ENCODE measurements at places on chromosomes 16 and 17.

GRCh38 chr17:66373079-66373478 is 70.7 kb downstream of the PRKCA start:
- DNase-seq: no peak

GRCh38 chr16:273547-274421 is 2.0 kb downstream of the RGS11 start:
- no peak for DNase-seq

GRCh38 chr16:7888411-7888810 is 555.8 kb downstream of the RBFOX1 start:
- DNase-seq: no peak

- DNase-seq: no peak
These were observed 408.6 kb downstream of the HAPSTR1 start for GRCh38 chr16:9499941-9500593.

GRCh38 chr16:15829460-15829859 is 27.4 kb downstream of the MYH11 start:
- no peak for DNase-seq

GRCh38 chr16:87918866-87919680 is 17.3 kb downstream of the CA5A start:
- DNase-seq: no peak

DNA sequence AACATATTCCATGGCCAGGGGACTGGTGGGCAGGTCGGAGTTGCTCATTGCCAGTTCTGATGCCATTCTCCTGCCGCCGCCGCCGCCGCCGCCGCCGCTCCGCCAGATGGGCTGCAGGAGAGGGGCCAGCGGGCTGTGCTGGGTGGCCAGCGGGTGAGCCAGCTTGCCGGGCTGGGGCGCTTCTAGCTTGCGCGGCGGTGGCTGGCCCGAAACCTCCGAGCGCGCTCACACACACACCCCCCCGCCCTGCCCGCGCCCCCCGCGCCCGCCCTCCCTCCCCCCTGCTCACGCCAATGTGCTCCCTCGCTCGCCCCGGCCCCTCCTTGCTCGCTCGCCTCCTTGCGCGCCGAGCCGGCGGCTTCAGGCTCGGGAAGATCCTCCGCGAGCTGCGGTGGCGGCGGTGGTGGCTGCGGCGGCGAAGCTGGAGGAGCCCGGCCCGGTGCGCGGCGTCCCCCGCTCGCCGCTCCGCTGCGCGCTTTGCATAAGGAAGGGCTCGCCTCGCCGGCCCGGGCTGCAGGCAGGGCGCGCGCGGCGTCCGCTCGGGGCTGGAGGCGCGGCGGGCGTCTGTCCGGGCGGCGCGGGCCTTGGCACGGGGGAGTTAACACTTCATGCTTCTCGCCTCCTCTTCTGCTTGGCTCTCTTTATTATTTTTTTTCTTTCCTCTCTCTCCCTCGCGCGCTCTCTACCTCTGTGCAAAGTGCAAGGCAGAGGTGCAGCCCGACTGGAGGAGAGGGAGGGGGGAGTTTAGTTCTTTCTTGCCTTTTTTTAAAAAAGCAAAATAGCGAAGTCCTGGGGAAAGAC is 500 bp downstream of the MAF start:
- peak; percentile 27 for DNase-seq

DNA sequence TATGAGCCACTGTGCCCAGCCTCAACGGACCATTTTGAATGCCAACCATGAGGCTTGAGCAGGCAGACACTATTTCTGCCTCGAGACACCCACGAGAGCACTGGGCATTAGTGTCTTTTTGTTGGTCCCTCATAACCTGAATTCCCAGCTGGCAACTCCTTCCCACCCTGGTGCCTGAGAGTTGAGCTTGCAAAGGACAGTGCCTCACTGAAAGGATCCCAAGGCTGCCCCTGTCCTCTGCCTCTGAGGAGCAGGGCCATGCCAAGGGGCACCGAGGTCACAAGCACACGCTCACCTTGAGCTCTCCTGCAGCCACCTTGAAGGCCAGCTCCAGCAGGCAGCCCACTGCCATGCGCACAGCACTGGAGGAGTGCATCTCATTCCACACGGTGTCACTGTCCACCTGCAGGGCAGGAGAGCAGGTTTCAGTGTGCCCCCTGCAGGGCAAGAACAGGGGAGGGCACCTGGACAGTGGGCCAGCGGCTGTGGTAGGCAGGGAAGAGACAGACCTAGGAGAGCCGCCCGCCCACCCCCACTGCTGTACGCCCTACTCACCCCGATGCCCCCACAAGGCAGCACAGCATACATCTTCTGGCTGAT is 12.8 kb downstream of the G6PC3 start:
- no peak for DNase-seq

DNA sequence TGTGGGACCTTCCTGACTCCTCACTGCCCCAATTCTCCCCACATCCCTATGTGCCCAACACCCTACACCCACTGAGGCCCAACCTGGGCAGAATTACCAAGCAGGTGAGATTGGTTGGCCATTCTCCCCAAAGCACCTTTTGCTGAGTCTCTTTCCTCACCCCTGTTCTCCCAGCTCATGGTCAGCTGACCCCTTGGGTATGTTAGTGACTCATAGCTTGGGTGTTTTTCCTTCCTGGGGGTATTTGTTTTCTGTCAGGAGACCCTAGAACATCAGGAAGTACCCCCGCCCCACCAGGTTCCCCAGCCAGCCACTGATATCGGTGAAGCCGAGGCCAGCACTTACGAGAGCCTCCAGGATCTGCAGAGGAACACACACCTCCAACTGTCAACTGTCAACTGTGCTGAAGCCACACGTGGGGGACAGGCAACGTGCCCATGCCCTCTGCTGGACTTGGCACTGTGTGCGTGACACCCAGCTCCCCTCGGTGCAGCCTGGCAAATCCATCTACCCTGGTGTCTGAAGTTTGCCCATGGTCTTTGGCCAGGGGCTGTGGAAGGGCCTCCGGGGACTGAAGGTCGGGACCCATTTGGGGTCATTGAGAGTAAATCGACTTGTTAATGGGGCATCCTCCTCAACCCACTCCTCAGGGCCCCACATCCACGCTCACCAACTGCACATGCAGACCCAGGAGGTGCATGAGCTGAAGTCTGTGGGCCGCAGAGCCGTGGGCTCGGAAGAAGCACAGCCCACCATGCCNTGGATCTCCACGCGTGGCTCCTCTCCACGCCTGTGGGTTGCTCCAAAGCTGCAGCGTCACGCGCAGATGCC is 53.1 kb downstream of the METRNL start:
- no peak for DNase-seq

- DNase-seq: no peak
These were observed 111.4 kb downstream of the SNX29 start for GRCh38 chr16:12087901-12088421.

DNA sequence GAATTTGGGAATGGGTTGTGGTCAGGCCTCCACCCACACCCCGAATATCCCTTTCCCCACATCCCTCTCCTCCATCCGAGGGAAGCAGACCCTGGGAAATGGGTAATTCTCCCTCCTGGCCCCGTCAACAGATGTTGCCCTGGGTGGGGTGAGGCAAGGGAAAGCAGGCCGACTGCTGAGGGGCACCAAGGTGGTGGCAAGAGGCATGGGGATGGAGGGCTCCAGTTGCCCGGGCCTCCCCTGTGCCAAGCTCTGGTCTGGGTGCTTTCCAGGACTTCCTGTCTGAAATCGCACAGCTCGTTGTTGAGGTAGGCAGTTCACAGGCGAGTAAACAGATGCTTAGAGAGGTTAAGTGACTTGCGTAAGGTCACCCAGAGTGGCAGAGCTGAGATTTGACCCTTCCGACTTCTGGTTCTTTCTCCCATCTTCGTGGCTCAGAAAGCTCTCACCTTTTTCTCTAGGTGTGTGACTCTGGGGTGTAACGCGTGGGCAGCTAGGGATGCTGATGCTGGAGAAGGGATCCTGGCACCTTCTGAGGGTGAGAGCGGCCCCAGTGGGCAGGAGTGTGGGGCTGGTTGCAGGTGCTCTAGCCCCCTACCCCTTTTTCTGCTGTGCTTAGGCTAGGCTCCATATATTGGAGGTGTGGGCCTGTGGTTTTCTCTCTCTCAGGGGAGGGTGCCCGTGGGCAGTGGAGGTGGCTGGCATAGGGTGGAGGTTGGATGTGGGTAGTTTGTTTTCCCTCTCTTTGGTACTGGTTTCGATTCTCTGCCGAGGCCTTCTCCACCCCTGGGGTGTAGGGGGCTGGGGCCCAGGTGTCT is 17.2 kb downstream of the RARA start:
- DNase-seq: peak; percentile 73

- no peak for DNase-seq
These were observed 233.1 kb upstream of the WSCD1 start for GRCh38 chr17:5837055-5837491.

GRCh38 chr16:3701531-3701930 is 15.8 kb downstream of the TRAP1 start:
- no peak for DNase-seq

- DNase-seq: peak; percentile 50
These were observed 9.2 kb upstream of the GLIS2 start for GRCh38 chr16:4306470-4307214.

GRCh38 chr17:44438636-44439035 is 49.2 kb upstream of the ITGA2B start:
- DNase-seq: no peak

DNA sequence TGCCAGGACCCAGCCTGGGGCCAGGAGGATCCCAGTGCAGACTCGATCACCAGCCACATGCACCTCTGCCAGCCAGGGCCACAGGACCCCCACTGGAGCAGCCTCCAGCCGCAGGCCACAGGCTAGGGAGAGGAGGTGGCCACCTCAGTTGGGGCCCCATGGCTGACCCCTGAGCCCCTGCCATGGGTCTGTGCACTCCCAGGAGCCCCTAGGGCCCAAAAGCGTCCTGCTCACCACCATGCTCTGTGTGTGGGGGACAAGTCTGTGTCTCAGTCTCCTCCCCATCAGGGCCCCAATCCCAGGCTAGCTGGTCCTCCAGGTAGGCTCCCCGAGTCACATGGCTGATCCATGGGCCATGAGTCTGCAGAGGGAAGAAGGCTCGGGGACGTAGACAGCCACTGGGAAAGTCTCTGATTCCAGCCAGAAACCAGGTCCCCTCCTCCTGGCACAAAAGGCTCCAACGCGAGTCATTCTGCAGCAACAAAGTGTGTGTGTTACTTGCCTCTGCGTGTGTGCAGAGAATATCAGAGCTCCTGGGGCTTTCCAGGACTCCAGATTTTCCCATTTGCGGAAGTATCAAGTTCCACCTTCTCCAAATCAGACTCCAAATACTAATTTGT is 6.1 kb upstream of the PRSS8 start:
- DNase-seq: no peak

- DNase-seq: peak; percentile 79
These were observed at the start of gene CAMTA2 for GRCh38 chr17:4986951-4987766. Gene CAMTA2 (minus strand): TSS chr17:4987675. CDS start chr17:4986222, 1,453 bp downstream.

DNA sequence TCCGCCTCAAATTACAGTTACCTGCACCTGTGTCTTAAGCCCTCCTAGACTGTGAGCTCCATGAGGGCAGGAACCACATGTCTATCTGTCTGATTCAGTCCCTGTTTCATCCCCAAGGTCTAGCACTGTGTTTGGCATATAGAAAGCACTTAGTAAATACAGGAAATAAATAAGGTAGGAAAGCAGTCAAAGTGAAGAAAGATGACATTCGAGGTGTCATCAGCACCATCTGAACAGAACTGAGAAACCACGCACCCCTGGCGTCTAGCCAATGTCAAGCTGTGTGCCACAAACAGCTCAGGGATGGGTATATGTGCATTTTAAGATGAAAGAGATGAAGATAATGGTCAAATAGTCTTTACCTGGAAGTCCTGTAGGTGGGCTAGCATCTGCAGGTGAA is 79.6 kb upstream of the ATP2A3 start:
- DNase-seq: peak; percentile 50

DNA sequence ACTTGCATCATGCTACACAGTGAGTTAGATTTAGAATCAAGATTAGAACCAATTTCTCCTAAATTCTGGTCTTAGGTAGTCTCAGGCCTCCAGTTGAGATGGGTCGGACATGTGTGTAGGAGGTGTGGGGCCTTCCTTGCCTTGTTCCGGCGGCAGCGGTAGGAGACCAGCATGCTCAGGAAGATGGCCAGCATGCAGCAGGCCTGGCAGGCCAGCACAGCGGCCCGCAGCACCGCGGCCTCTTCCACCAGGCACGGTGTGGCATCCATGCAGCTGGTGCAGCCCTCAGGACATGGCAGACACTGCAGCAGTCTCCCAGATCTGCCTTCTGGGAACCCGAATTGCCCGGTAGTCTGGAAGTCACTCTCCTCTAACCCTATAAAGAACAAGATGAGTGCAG is 6.9 kb downstream of the GPR179 start:
- no peak for DNase-seq

DNA sequence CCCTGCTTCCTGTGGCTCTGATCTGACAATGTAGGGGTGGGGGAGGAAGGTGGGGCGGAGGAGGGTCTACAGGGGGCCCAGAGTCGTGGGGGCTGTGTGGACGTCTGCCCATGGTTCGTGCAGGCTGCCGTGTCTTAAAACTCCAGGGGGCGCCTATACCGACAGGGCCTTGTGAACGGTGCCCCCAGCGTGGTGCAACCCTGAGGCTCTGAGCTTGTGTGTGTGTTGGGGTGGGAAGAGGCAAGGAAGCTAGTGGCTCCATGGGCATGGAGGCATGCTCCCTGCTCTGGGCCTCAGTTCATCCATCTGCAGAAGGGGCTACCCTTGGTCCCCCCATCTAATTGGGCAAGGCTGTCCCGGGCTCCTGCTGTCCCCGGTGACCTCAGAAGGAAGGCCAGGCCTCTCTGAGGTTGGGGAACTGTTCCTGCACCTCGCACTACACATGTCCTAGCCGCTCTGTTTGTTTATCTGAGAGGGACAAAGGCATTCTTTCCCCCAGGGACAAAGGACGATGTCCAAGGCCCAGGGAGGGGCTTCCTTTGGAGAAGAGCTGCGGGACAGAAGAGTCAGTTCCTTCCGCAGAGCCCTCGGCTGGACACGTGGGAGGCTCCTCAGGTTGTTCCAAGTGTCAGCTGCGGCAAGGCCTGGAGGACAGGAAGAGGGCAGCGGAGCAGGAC is 13.5 kb downstream of the CA4 start:
- no peak for DNase-seq

DNA sequence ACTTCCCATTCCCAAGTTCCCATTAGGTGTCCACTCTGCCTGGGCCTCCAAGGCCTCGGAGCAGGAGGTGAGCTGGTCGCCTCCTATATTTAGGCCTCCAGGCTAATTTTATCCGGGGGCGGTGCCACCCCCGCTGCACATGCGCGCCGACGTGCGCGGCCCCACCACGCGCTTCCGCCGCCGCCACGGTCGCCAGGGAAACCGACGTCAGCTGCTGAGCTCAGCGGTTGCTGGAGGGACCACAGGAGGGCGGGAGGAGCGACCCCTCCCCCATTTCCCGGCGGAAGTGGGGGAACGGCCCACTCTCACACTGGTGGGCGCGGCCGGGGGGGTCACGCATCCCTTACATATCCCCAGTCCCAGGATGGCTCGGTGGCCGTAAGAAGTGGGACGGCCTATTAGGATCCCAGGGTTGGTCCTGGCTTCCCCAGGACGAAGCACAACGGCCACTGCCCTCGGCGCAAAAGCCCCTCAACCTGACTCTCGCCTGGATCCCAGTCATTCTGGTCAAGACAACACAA is 1.0 kb downstream of the PER1 start:
- DNase-seq: peak; percentile 93

DNA sequence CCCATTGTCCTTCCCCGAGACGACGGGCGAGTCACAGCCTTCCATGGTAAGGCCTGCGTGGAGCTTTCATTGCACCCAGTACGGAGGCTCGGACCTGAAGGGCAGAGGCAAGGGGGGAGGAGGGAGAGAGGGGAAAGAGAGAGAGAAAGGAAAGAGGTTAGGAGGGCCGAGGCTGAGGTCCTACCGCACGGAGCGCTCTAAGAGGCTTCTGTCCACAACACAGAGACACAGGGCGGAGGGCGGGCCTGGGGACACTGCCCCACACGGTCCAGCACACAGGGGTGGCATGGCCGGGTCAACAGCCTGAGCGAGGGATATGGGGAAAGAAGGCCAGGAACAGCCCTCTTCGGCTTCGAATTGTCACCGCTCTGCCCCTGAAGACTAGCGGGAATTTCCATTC is 87.8 kb downstream of the ZFHX3 start:
- DNase-seq: no peak
